ENCODE measurements at places on chromosomes 2 and 18. TPM values are rescaled to one million over a fixed set of nuclear protein-coding genes. Genes with fewer than 3 reads are reported as not detected.
A peak's percentile ranks its signal among the peaks of the same experiment; 100 is the strongest.

DNA sequence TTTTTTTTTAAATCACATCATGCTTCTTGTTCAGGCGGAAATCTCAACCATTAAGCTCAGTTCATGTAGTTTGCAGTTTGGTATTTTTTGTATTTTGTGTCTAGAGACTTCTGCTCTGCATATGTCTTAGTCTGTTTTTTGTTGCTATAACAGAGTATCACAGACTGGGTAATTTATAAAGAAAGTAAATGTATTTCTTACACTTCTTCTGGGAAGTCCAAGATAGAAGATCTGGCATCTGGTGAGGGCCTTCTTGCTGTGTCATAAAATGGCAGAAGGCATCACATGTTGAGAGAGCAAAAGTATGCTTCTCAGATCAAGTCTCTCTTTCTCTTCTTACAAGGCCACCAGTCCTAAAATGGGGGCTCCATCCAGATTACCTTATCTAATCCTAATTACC lies 208.2 kb downstream of the CTNNA2 start:
- ATAC-seq: no peak

- peak; percentile 76 for ATAC-seq
These were observed 32.2 kb downstream of the ZAP70 start for GRCh38 chr2:97745474-97746174.

ZNF892 gene
- total RNA-seq: 12.6 TPM

- ATAC-seq: no peak
These were observed 167.8 kb upstream of the VRK2 start for GRCh38 chr2:57878866-57879210.

FOXI3 gene
- 0.19 TPM for total RNA-seq

SNED1 gene
- total RNA-seq: 0.96 TPM

OTOS gene
- total RNA-seq: not detected

DNA sequence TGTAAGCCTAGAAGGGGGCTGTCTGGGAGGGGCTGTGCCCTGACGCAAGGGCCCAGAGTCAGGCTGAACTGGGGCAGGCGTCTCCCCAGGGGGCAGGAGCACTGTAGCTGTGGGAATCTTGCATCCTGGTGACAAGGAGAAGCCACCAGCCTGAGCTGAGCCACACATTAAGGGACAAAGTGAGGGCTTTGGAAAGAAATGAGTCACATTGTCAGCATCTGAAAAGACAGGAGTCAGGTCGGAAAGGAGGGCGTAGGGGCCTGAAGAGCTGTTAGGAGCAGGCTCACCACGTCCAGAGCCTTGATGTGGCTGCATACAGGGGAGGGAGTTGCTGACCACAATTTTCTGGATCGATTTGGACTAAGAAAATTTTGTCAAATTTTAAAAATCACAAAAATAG lies 298.6 kb downstream of the CYP26B1 start:
- ATAC-seq: no peak

Data from motor neuron (in vitro differentiated cells).